ENCODE measurements at places on chromosomes 7 and 10.

DNA sequence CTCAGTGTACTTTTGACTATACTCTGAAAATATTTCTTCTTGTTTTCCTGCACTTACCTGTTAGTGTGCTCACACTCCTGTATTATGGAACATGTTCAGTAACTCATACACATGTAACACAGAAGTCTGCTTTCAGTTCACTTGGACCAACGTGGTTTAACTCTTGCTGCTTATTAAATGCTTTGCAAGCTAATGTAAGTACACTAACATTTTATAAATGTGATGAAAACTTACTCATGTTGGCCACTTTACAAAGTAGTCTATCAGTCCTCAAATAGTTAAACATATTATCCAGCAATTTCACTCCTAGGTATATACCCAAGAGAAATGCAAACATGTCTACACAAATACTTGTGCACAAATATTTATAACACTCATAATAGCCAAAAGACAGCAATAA is 98.4 kb downstream of the UBE2H start:
- DNase-seq = no peak

- no peak for DNase-seq
These were observed 104.6 kb downstream of the WDR37 start for GRCh38 chr10:1160561-1161314.

DNA sequence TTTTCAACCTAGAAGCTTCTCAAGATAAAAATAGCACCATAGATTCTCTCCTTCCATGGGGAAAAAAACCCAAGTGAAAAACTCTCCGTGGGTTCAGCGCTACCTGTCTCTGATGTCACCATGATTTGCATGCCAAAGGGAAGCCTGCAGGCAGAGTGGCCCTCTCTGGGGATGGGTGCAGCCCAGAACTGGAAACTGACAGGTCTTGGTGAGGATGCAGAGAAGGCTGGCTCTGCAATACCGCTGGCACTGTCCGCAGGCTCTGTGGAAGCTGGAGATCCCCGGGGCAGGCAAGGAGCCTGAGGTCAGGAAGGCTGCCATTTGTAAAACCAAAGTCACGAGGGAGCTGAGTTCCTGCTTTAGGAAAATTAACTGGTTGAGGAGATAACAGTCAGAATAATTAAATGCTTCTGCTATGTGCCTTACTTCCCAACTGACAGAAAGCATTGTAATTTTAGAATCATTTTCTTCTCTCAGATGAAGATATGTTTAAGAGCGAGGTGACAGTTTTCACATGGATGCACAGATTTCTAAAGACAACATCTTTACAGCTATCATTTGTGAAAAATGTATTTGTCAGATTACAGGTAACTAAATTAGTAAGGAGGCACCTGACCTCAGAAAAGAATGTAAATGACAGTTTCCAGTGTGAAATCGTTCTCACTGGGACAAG is 731.5 kb upstream of the FZD8 start:
- no peak for DNase-seq

GRCh38 chr10:71127773-71128172 is 84.6 kb upstream of the UNC5B start:
- no peak for DNase-seq

GRCh38 chr7:138903859-138904435 is 77.2 kb downstream of the KIAA1549 start:
- no peak for DNase-seq

DNA sequence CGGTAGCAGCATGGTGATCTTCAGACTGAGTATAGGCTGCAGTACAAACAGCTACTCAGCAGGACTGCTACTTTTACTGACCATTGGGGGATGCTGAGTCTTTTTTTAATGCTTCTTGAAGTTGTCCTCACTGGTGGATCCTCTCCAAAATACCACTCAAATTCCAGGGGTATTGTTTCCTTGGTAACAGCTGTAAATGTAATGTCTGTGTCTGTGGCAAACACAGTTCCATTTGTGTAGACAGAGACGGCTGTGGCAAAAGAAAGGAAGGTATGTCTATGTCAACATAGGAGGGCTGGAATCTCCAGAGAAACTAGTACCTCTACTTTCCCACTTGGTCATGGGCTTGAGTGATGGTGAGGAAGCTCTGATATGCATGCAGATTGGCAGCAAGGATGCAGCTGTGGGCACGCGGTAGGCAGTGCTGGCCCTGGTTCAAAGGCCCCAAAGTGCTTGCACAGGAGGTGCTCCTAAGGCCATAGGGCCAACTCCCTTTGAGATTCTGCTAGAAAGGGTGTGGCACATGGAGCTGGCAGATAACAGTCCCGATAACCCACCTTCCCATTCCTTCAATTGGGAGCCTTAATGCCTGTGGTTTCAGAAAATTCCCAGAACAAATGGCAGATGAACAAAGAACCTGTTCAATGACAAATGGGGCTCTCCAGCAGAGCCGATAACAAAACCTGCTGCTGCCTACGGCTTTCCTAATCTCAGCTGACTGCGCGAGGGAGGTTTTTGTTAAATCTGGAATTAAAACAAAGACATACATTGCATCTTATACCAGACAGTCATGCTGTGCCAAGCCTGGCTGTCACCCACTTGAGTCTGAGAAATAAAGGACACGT is 43.0 kb downstream of the PKD1L1 start:
- no peak for DNase-seq

DNA sequence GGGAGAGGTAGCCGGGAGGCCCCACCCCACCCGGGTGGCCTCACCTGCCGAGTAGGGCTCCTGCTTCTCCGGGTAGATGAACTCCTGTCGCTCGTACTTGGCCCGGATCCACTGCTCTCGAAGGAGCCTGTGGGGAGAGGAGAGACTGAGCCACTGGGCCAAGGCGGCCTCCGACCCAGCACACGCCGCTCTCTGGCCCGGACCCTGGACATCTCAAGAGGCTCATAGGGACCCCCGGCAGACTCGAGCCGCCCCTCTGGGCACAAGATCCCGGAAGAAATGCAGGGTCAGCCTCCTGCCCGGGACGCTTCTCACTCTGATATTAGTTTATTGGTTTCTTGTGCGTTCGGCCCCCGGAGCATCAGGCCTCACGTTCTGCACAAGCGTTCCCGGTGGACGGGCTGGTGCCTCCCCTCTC is 34.5 kb downstream of the ADAP1 start:
- no peak for DNase-seq

DNA sequence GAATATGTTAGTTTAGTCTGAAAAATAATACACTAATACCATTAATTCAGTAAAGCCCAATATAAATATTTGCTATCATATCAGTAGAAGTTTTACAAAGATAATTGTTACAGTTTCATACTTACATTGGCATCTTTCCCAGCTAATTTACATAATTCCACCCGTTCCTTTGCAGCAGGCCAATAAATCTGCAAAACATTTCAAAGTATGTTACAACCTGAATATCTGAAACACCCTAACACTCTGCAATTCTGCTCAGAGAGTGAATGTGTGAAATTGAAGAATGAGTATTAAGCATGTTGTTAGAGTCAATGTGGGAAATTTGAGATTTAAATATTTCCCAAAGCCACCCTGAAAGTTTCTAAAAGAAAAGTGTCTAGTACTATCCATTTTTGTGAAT is 105.5 kb downstream of the SEMA3D start:
- no peak for DNase-seq

- DNase-seq = no peak
These were observed 615.0 kb upstream of the MBL2 start for GRCh38 chr10:53387562-53387961.

- DNase-seq = no peak
These were observed 417.9 kb upstream of the LRGUK start for GRCh38 chr7:133709036-133709880.

DNA sequence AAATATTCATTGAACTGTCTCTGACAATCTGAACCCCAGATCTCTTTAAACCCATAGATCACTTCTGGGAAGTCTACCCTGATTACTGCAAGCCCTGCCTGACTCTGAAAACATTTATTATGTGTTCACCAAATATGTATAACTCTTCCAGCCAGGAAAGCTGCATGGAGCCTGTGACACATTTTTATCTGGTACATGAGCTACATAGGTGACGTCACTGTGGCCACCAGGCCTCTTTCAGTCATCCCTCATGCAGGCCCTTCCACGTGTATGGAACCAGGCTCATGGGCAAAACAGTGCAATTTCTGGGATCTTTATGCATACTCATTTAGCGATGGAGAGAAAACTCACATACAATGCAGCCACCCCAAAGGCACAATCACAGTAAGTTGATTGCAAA is 133.9 kb upstream of the NUPR2 start:
- no peak for DNase-seq

- no peak for DNase-seq
These were observed 68.0 kb downstream of the PTPRE start for GRCh38 chr10:127974911-127975310.

DNA sequence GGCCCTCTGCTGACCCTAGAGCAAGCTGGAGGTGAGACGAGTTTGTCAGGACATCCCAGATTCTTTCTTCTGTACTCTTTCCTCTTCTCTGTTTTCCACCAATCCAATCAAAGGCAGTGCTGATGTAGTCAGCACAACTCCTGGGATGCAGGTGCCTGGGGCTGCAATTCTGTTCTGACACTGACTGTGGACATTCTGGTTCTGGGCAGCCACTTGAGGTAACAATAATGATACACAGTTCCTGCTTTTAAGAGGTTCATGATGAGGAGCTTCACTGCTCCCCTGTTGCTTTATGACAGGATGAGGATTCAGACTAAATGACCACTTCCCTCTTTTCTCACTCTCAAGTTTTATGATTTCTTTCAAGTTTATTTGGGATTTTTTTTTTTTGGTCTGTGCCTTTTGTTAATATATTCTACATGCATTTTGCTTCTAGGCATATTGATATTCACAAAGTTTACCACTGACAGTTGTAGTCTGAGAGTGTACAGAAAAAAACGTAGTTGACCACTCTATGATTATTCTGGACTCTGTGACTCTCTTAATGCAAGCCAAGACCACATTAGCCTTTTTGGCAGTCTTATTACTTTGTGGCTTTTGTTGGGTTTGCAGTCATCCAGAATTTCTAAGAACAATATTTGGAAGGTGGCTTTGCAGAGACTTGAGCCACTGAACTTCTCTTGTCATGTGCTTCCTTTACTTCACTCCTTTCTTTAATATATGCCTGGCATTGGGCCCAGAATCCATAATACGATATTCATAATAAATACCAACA is 247.6 kb downstream of the AUTS2 start:
- no peak for DNase-seq

GRCh38 chr10:101060951-101061623 is 702 bp upstream of the KAZALD1 start:
- peak; percentile 97 for DNase-seq

- DNase-seq = no peak
These were observed 78.9 kb downstream of the LRRC17 start for GRCh38 chr7:102991540-102992214.

DNA sequence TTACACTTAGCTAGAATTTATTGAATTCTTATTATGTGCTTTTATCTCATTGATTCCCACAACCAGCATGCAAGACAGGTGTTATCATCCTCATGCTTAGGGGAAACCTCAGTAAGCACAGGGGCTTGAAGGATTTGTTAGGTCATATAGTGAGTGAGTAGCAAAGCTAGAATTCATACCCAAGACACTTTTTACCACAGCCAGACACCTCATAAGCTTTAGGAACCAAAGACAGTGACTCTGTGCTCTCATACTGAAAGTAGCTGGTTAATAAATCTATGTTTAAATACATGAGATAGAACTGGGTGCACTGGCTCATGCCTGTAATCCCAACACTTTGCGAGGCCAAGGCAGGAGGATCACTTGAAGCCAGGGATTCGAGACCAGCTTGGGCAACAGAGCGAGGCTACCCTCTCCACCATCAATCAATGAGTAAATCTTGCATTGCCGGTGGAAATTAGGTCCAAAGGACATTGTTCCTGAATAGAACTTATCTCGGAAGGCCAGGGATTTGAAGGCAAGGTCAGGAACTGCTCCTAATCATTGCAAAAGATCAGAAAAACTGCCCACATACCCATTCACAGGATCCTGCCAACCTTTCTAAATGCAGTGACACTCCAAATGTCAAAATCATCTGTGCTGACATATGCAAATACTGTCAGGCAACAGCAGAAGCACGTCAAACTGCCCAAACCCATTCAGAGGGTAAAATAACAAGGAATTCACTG is 523.5 kb downstream of the PARD3 start:
- no peak for DNase-seq

DNA sequence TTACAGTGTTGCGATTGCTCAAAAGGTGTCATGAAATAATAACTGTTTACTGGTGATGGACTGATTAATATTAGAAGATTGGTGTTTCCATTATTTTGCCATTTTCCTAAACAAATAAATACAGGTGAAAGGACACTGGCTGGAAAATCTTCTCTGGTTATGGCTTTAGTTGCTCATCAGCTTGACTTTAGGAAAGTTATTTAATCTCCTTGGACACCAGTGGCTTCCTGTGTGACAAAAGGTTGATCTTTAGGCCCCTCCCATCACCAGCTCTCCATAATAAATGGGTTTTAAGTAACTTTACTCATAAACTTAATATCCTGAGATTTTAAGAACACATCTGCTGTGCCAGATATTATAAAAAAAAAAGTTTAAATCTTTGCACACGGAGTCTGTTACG is 737 bp downstream of the CABCOCO1 start:
- DNase-seq = no peak

DNA sequence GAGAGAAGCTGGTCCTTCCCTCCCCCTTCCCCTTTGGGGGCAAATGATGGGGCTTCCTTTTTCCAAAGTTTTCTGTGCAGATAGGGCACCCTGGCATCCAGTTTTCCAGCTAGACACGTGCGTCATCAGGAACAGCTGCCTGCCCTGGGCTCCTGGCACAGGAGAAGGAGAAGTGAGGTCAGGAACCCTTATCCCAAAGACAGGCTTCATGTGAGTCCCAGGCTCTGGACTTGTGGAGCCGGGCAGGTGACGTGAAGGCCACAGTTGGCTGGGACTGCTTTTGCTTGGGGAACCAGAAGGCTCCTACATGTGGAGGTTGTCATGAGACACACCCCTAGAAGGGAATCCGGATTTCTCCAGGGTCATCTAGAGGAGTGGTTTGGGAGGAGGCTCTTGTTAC is 66.5 kb downstream of the RBM20 start:
- no peak for DNase-seq

GRCh38 chr7:151426904-151427704 is 12.8 kb downstream of the CRYGN start:
- DNase-seq = no peak

Data from heart right ventricle (tissue), 16 donors.